Activated T-helper 9 cell treated with anti-CD3 and anti-CD28 coated beads, Interleukin-2, amount 50 U/mL, for 16 hours (primary cell): ENCODE measurements at places on chromosomes 11 and 22.

DNA sequence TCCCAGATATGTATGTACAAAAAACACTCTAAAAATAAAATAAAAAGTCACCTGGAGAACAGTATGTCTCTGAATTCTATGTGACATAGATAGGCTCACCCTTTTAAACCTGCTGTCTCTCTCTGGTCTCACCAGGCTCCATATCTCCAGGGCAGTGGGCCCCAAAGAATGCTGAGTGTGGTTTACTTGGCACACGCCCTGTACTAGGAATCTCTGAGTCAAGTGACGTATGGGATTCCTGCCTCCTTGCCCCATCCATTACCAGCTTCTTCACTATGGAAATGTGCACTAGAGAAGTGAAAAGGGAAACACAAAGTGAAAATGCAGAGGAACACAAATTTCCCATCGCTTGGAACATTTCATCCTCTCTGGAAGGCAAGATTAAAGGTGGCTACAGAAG is 722.2 kb upstream of the TENM4 start:
- no peak for DNase-seq

GRCh38 chr11:128603003-128603696 is 15.8 kb upstream of the ETS1 start:
- no peak for DNase-seq

DNA sequence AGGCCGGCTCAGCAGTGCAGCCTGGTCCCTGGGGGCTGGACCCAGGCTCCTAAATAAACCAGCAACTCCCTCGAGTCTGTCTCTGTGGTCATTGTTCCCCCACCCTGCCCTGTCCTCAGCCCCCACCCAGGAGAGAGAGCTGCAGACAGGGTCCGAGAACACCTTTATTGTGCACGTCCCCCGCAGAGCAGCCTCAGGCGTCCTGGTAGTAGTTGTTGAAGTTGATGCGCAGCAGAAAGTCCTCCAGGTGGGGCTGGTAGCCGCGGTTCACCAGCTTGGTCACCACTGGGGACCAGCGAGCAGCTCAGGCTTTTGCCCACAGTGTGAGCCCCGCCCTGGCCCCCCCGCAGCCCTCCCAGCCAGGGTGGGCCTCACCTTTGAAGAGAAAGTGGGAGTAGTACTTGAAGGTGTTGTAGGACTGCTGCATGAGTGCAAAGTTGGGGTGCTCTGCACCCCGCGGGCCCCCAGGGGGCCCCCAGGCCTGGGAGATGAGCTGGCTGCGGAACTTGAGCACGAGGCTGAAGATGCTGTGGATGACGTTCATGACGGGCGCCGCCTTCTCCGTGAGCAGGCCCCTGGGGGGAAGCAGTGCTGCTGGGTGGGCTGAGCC is 16.8 kb downstream of the SELENOO start:
- no peak for DNase-seq

- DNase-seq, result no peak
Measured at GRCh38 chr11:18393581-18394274, 635 bp upstream of the LDHA start.

DNA sequence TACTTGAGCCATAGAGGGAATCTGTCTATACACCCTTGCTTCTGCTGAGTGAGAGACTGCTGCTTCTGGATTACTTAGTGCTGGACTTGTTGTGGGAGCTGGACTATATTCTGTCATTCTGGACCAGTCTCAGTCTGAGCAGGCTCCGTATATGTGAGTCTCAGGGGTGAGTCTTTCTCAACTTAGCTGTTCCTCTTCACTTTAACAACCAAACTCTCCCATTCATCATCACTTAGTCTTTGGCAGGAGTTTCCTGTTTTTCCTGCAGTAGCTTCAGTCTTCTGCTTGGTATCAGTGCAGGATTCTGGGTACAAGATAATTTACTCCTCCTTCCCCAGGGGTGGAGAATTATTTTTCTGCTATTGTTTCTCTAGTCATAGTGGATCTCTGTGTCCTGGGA is 779.5 kb downstream of the METTL15 start:
- no peak for DNase-seq

GRCh38 chr22:46336119-46337078 is 885 bp downstream of the TRMU start:
- DNase-seq, result no peak

- DNase-seq, result no peak
Measured at GRCh38 chr22:35203583-35203982, 53.7 kb upstream of the HMGXB4 start.
